Stimulated activated CD8-positive, alpha-beta memory T cell treated with anti-CD3 and anti-CD28 coated beads, Interleukin-4, amount 100 ng/mL, for 4 hours (primary cell): ENCODE measurements at places on chromosomes 4 and X.

DNA sequence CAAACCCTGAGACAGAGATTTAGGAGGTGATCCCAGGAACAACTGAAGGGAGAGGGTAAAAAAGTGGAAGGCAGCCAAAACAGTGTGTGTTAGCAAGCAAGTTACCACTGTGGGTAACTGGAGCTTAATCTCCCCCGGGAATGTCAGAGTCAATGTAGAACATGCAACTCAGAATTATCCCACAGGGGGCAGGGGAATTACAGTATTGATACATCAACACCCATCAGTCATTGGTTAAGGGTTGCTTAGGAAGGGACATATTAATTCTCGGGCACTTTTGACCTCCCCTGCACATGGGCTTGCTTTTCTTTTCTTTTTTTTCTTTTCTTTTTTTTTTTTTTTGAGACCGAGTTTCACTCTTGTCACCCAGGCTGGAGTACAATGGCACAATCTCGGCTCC is 29.3 kb downstream of the CXorf58 start:
- DNase-seq: no peak

- DNase-seq: no peak
Measured at GRCh38 chr4:121255986-121256750, 92.0 kb upstream of the TNIP3 start.

- no peak for DNase-seq
Measured at GRCh38 chr4:69936566-69936965, 5.7 kb downstream of the CSN1S1 start.

DNA sequence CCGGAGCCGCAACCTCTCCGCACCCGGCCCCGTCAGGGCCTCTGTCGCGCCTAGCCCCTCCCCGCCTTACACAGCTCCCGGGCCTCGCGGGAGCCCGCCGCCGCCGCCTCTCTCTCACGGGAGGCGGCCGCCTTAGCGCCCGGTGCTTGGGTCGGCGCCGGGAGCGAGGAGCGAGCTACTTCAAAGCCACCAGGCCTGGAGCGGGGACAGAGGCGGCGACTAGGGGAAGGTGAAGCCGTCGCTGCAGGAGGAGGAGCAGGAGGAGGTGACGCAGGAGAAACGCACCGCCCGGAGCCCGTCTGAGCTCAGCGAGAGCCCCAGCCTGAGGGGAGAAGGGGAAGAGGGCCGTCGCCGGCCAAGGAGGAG is 250 bp downstream of the USP9X start:
- DNase-seq: peak; percentile 14

DNA sequence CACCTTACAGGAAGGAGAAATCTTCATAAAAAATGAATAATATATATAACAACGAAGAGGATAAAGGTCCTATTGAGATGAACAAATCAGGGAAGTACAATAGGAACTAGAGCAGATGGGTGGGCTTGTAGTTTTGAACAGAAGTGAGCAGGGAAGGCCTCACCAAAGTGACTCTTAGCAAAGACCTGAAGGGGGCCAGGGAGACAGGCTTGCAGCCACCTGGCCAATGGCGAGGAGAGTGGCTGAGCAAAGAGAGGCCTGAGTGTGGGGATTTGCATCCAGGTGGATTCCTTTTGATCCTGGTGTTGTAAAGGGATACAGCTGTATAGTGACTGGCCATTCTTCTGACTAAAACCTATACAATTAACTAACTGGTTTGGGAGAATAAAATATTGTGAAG is 354.1 kb downstream of the CAMK2D start:
- DNase-seq: no peak
